HTR-8/SVneo (cell line): ENCODE measurements at places on chromosomes 1 and 21.

- no peak for DNase-seq
Measured at GRCh38 chr1:107541412-107541811, 400.6 kb downstream of the NTNG1 start.

DNA sequence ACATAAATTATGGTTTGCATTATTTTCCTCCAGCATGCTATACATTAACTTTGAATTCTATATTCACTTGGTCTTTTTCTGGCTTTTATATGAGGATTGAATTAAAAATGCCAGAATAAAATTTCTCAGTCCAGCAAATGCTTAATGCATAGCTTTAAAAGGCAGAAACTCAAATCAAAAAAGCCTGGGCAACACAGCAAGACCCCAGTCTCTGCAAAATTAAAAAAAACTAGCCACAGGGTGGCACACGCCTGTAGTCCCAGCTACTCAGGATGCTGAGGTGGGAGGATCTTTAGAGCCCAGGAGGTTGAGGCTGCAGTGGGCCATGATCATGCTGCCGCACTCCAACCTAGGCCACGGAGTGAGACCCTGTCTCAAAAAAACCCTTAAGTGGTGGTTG lies 19.8 kb downstream of the ATP1B1 start:
- DNase-seq = no peak

DNA sequence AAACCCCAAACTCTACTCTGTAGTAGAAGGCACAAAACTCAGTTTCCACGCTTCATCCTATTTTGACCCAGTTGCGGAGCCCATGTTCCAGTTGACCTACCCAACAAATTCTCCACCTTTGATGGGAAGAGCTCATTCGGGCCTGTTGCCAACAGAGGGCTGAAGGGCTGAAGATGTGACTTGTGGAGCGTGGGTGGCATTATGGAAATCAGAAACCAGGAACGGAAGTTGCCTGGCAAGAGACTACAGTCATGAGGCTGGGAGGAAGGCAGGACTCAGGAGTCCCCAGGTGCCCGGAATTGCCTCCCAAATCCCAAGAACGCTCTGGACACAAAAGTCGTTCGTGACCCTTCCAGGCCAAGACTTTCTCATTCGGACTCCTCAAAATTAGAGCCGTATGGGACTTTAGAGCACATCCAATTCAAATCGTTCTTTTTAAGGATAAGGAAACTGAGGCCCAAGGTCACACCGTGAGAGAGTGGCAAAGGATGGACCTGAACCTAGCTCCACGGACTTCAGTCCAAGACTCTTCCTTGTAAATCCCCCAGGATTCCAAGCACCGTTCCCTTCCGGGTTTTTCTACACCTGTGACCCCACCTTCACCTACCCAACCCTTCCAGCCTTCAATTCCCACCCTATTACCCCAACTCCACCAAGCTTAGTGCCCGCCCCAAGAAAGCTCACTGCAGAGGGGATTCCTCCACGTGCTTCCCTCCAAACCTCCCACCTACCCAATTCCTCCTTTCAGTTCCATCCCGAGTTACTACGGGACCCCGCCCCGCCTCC lies 739 bp downstream of the SMG5 start:
- DNase-seq = no peak

- DNase-seq = no peak
Measured at GRCh38 chr1:16296643-16297042, 55.6 kb downstream of the FBXO42 start.

DNA sequence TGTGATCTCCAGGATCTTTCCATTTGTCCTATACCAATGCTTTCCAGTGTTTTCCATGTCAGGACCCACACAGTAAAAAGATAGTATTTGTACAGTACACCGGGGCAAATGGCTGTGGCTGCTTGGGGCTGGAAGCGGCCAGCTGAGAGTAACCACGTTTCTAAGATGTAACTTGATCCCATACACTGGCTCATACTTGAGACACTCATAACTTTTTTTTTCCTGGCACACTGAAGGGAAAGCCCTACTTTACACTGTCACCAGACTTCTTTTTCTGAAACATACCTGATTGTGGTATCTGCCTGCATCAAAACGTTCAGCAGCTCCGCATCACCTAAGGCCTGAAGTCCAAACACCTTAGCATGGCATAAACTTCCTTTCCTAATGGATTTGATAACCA lies 21.6 kb downstream of the VPS13D start:
- no peak for DNase-seq

GRCh38 chr1:39081271-39082009 lies 55.3 kb downstream of the NDUFS5 start:
- DNase-seq = no peak

DNA sequence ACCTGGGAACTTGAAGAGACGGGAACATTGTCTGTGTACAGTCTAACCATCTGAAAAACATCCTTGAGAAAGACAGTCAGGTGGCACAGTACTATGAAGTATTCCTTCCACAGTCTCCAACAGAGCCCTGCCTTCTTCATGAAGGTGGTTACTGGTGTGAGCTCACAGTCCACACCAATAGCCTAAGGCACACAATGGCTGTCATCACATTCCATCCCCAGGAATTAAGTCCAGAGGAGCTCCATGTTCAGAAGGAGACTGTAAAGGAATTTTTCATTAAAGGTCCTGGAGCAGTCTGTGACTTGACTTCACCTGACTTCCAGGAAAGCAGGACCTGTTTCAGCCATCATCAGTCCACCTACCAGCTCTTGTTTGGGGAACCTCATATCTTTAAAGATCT lies 180.2 kb downstream of the C1orf21 start:
- peak; percentile 10 for DNase-seq

DNA sequence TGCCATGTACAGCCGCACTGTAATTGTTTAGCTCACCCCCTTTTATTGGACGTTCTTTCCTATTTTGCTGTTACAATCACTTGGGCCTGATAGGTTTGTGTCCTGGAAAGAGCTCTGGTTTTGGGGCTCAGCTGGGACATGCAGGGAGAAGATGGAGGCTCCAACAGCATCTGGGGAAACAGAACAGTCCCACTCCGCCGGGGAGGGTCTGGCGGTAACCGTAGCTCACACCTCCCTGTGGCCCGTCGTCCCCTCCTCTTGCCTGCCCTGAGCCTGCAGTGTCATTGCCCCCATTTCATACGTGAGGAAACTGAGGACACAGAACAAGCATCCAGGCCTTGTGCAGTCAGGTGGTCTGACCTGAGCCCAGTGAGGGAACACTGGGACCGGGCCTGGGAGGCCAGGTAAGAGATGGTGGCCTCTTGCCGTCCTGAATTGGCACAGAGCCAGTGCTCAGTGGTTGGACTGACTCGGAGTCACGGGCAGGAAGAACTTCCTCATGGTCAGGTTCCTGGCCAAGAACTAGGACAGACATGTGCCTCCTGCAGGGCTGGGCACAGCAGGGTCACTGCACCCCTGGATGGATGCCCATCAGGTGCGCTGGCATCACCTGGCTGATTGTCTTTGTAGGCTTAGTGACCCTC lies 41.8 kb downstream of the S100B start:
- DNase-seq = no peak

DNA sequence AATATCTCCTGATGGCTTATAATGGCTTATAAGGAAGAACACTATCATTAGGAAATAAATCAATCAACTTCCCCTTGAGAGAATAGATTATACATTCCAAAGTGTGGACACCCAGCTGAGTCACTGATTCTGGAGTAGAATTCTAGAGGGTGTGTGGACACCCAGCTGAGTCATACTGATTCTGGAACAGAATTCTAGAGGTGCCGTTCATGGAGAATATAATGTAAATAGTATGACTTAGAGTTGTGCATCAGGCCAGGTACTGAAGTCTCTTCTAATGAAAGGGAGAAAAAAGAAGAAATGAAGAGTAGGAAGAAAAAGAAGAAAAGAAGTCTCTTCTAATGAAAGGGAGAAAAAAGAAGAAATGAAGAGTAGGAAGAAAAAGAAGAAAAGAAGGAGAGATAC lies 2.4 kb upstream of the USP33 start:
- DNase-seq = peak; percentile 22

GRCh38 chr1:91924146-91924545 lies 25.1 kb upstream of the BRDT start:
- DNase-seq = peak; percentile 14
